Stimulated activated CD4-positive, alpha-beta T cell treated with anti-CD3 and anti-CD28 coated beads, TNF-alpha, amount 100 ng/mL, for 24 hours (primary cell): ENCODE measurements at places on chromosomes 7 and 10.

DNA sequence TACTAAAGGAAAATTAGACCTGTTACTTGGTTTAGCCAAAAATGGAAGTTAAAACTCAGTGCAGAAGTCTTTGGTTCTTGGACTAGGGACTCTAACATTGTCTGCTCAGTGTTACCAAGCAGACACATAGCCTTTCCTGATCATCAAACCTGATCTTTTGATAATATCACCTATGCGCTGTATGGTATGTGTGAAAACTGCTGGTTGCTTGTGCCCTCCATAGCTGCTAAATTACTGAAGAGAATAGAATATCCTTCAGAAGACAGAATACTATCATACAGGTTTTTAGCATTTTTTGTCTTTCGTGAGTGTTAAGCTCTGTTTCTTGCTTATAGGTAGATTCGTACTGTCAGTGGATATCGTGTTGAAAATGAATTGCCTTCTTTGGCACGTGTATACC, 68.7 kb downstream of the ST7 start:
- DNase-seq = no peak

- no peak for DNase-seq
Measured at GRCh38 chr10:79928028-79928583, 20.8 kb downstream of the SFTPD start.

DNA sequence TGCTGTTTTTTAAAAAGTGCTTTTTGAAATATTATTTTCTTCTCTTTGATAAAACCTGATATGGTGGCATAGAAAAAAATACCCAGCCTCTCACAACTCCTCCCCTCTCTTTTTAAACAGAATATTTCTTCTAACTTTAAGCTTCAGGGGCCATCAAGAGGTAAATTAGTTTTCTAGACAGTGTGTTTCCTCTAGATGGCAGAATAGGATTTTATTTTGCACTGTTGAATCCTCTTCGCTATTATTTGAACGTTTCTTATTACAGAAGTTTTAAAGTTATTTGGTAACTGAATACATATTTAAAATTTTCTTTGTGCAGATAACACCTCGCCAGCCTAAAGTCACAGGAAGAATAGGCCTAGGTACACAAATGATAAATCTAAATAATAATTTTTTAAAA, 30.3 kb downstream of the ARL5B start:
- DNase-seq = no peak

DNA sequence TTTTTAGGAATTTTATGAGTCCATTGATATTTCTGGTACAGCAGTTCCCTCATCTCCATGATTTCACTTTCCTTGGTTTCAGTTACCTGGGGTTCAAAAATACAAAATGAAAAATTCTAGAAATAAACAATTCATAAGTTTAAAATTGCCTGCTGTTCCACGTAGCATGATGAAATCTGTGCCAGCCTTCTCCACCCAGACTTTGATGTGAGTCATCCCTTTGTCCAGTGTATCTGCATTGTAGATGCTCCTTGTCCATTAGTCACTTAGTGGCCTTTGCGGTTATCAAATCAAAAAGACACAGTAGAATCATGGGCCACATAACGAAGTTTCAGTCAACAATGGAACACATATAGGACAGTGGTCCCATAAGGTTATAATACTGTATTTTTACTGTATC, 286.9 kb downstream of the PTEN start:
- no peak for DNase-seq

- no peak for DNase-seq
Measured at GRCh38 chr10:10831085-10831484, 186.6 kb upstream of the CELF2 start.

- no peak for DNase-seq
Measured at GRCh38 chr10:93077860-93078337, 4.2 kb downstream of the CYP26A1 start.

- DNase-seq = no peak
Measured at GRCh38 chr10:13865758-13866491, 279.2 kb downstream of the PRPF18 start.

GRCh38 chr10:112002206-112002605, 181.4 kb downstream of the GPAM start:
- DNase-seq = no peak

GRCh38 chr7:44402401-44403060, 77.1 kb upstream of the CAMK2B start:
- DNase-seq = no peak

DNA sequence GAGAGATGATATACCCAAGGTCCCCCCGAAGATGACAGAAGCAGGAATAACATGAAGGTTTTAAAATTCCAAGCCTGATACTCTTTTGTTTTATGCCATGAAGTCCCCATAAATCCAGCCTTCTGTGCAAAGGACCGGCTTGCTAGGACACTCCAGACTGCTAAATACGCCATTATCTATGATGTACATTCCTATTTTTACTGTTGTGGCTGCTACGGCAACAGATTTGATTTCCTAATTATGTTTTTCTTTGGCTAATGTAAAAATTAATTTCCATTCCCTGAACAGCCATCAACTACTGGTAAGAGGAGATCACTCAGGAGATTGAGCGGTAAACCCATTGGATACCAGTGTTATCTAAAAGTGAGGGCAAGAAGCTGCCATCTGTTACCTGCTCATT, 1090.8 kb downstream of the TYW1 start:
- DNase-seq = no peak

- no peak for DNase-seq
Measured at GRCh38 chr7:142548978-142549377, 200.3 kb upstream of the PRSS1 start.

DNA sequence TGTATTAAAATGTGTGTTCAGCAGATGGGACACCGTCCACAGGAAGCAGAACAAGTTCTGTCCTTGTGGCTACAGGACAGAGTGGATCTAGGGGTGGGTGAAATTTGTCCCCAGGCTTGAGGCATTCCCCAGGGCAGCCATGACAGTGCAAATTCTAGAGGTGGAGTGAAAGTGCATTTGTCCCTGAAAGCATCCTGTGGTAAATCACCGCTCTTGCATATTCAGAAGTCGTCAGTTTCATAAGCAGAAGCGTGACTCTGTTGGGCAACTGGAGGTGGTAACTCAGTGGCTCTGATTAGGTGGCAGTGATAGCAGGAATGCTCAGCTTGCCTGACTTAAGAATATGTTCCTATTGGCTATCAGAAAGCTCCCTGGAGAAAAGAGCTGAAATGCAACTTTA, 96.6 kb downstream of the SNX10 start:
- DNase-seq = no peak

DNA sequence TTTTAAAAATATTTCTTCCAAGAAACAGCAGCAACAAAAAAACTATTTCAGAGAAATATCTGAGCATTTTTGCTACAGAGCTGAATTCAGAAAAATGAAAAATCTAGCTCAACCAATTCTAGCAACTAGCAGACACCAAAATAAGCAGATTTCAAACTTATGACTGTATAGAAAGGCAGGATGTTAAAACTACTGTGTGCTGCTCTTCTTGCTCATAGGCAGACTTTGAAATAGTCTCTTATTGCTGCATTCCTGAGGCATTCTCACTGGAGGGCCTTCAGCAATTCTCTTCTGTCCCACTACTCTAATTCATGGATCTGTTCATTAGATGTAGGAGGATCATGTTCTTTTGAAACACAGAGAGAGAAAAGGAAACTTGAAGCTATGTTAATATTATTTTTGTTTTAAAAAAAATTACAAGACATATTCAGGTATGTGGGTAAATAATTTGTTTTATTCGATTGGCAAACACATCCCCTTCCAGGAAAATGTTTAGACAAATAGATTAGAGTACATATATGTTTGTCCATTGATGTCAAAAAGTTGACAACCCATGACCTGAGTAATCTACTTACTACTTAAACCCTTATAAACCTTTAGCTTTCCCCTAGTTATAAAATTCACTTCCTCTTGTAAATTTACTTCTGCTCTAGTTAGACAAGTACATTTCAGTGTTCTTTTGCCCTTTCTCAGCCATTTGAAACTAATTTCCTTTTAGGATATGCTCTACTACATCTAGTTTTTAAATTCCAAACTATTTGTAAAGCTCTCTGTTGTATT, 428.2 kb upstream of the POT1 start:
- DNase-seq = no peak

DNA sequence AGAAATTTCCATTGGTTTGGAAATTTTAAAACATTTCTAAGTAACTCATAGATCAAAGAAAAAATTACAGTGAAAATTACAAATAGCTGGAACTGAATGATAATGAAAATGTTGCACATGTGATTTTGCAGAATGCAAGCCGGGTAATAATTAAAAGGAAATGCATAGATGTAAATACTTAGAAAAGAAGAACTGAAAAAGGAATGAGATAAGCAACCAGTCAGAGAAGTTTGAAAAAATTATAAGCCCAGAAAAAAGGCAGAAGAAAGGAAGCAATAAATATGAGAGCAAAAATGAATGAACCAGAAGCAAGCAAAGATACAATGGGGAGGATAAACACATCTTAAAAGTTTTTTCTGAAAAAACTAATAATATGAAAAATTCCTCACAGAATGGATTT, 3.2 kb upstream of the TMEM273 start:
- DNase-seq = no peak

GRCh38 chr7:29454899-29455451, 108.7 kb upstream of the PRR15 start:
- no peak for DNase-seq

DNA sequence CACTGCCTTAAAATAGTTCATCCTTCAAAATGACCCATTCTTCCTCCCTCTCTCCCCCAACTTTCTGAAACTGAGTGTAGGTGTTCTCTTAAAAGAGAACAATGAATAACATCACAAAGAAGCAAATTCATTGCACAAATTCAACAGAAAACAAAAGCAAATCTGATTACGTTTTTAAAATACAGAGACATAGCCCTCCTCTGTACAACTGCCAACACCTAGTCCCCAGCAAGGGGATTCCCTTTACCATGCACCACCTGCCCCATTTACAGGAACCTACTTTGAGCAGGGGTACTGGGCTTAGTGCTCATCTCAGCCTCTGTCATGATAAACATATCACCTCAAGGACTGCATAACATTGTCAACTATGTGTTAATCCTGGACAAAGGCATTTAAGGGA, 302.8 kb upstream of the AOAH start:
- no peak for DNase-seq

- DNase-seq = no peak
Measured at GRCh38 chr10:1157615-1157933, 101.4 kb downstream of the WDR37 start.

DNA sequence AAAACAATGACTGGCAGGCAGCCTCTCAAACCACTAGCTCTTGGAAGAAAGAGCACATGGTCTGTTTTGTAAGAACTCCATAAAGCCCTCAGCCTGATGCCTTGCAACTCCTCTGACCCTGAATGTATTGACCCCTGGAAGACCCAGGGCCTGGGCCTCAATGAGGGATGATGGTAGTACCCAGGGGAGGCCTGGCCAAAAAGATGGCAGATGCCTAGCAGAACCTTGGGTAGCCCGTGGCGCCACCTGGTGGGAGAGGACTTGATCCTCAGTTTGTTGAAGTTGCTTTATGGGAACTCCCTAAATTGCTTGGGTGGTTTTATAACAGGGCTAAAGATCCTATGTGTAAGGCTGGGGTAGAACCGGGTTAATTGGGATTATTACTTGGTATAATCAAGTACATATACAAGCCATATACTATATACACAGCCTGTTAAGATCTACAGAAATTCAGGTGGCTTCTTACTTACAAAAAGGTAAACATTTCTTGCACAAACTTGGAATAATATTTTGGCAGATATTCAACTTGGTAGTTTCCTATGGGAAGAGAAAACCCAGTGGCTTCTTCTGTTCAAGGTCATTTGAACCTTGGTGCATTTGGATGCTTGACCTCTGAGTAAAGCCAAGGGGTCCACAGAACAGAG, 95.8 kb upstream of the CACUL1 start:
- DNase-seq = peak; percentile 48

DNA sequence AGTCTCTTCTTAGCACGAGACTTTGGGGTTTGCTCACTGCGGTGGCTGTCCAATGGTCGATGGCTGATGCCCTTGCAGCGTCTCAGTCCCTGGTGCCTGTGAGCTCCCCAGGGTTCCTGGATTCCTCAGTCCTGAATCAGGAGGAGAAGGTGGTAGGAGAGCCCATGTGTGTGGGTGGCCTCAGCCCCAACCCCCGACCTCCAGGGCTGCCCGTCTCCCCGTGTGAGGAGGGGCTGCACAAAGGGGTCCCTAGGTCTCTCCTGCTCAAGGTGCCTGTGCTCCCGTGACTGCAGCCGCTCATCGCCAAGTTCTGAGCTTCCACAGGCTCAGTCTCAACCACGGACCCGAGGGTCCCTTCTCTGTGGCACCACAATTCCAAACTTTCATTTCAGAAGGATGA, 142.9 kb downstream of the VIPR2 start:
- no peak for DNase-seq

- DNase-seq = no peak
Measured at GRCh38 chr10:70567603-70568002, 34.9 kb downstream of the PRF1 start.

- no peak for DNase-seq
Measured at GRCh38 chr7:133489906-133490305, 237.0 kb downstream of the EXOC4 start.

GRCh38 chr7:74617180-74617744, 40.3 kb upstream of the GTF2I start:
- no peak for DNase-seq

DNA sequence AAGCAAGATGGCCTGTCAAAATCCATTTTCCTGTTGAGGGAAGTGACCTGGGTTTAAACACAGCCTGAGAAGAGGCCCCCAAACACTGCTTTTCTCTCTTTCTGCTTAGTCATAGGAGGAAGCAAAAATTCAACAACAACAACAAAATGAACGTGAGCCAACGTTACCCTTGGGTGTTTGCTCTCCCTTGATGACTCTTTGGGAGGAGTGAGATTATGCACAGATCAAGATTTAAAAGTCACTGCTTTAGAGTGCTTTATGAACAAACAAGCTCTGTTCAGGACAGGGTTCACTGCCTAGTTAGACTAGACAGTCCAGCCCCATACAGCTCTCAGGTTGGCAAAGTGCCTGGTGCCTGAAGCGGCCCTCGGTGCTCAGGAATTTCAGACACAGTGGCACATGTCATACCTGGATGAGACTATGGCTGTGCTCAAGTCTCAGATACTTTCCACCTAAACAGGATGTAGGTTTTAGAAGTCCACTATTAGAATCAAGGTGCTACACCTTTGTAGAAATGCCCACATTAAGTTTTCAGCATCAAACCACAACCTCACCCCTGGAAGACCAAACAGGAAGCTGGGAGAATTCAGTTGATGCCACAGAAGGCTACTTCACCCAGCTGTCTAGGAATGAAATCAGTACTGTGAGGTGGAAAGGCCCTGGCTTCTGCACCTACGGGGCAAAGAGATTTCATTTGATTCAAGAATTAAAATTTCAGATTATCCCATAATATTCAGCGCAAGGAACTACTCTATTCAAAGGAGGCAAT, 38.7 kb downstream of the DENND11 start:
- DNase-seq = no peak

DNA sequence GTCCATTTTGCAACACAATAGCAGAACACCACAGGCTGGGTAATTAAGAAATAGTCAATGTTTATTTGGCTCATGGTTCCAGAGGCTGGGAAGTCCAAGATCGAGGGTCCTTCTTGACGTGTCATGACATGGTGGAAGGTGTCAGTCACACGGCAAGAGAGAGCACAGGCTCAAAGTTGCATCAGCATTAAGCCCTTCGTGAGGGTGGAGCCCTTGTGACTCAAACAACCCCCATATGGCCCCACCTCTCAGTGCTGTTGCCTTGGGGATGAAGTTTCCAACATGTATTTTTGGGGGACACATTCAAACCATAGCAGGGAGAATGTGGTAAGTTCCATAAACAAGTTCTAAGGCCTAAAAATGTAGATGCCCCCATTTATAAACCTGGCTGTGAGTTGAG, 24.6 kb upstream of the GTPBP4 start:
- no peak for DNase-seq
